ENCODE measurements at places on chromosomes 5 and 9.
A peak's percentile ranks its signal among the peaks of the same experiment; 100 is the strongest.

DNA sequence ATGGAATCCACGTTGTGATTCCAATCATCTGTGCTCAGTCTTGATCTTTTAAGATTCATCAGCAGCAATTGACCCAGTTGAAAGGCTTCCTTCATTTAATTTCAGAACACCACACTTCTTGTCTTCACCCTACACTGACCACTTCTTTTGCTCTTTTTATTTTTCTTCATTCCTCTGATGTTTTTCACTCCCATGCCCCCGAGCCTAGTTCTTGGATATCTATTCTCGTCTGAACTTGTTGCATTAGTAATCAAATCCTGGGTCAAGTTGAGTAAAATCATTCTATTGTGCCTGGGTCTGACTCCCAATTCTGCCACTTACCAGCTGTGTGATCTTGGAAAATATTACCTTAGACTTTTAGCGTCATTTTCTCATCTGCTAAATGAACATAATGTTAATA lies 356.5 kb downstream of the CDH12 start:
- H3K4me1 ChIP-seq: no peaks in the 10 kb centered on the region
- H3K4me3 ChIP-seq: no peak overlapping the region
- H3K36me3 ChIP-seq: no peaks in the 10 kb centered on the region
- H3K27ac ChIP-seq: no peak overlapping the region
- no peak for DNase-seq

GRCh38 chr9:125268394-125269013 lies 6.9 kb downstream of the GAPVD1 start:
- peaks cover 2% of the 10 kb centered on the region for H3K36me3 ChIP-seq
- no peaks in the 10 kb centered on the region for H3K27me3 ChIP-seq
- peak overlapping the region; percentile 76 for H3K27ac ChIP-seq
- no peak overlapping the region for H3K4me3 ChIP-seq
- no peak for DNase-seq

- H3K4me1 ChIP-seq: no peaks in the 10 kb centered on the region
- no peaks in the 10 kb centered on the region for H3K36me3 ChIP-seq
- no peak overlapping the region for H3K27ac ChIP-seq
- no peak overlapping the region for H3K4me3 ChIP-seq
These were observed 24.3 kb downstream of the IRX4 start for GRCh38 chr5:1858436-1858835.

- H3K36me3 ChIP-seq: no peaks in the 10 kb centered on the region
- no peaks in the 10 kb centered on the region for H3K27me3 ChIP-seq
- H3K4me3 ChIP-seq: no peak within 1 kb of the TSS
- no peak for DNase-seq
- H3K4me1 ChIP-seq: no peaks in the 10 kb centered on the region
These were observed at the start of gene NDST1 for GRCh38 chr5:150507474-150508276. NDST1 (plus strand) TSS chr5:150508131; CDS start chr5:150521255, 13,124 bp downstream.

- no peak overlapping the region for H3K4me3 ChIP-seq
- H3K36me3 ChIP-seq: no peaks in the 10 kb centered on the region
- no peak overlapping the region for H3K27ac ChIP-seq
- no peaks in the 10 kb centered on the region for H3K4me1 ChIP-seq
- no peak for DNase-seq
These were observed 499.0 kb downstream of the SEMA5A start for GRCh38 chr5:9046756-9047481.

- no peak overlapping the region for H3K27ac ChIP-seq
- H3K4me3 ChIP-seq: no peak overlapping the region
- no peaks in the 10 kb centered on the region for H3K27me3 ChIP-seq
- no peaks in the 10 kb centered on the region for H3K36me3 ChIP-seq
- DNase-seq: no peak
These were observed 576.7 kb upstream of the ADAMTS16 start for GRCh38 chr5:4563400-4563799.
